ENCODE measurements at places on chromosomes 1 and 21.

DNA sequence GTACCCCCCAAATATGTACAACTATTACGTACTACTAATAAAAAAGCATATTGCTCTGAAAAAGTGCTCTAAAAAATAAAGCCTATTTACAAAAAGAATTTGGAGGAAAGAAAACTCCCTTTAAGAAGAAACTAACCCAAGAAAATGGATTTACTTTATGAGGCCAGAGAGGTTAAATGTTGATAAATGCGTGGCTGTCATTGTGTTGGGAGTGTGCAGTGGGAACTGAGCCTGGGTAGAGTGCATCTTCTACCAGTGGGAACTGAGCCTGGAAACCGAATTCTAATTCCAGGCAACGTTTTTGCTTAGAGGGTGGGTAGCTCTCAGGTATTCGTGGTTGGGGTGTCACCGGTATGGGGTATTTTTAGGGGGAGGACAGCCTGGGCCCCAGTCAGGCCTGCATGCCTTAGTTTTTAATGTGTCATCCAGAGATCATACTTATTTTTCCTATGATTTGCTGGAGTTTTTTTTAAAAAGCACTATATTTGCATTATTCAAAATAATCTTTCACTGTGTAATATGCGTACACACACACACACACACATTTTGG, 24.1 kb upstream of the RNF187 start:
- no peak for DNase-seq

GRCh38 chr1:56917356-56917755, 48.5 kb downstream of the C8B start:
- DNase-seq: no peak

DNA sequence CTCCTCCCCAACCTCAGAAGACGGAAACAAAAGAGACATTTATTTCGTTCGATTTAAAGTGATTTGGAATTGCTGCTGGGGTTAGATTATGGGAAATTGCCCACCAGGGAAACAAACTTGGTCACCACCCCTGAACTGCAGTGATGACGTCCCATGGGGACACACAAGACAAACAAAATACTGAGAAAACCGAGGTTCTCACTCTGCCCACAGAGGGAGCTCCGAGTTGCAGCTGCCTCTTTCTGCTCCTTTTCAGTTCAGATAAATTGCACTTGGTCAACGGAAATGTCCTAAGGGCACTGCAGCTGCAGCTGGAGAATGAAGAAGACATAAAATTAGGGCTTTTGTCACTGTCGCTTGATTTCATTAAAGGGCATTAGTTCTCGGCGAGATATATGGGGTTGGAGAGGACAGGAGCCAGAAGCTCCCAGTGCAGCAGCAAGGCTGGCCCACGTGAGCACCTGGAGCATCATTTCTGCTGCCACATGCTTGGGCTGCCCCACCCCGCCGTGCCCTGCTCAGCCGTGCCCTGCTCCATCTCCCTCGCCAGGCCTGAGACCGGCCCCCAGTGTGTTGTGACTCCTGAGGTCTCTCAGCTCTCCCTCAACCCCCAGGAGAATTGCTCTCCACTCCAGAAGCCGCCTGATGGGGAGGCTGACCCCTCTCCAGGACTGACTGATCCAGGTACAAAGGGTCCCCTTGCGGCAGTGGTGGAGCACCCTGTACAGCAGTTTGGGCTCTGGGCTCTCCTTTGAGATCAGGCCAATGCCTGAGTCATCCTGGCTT, 231.7 kb upstream of the AJAP1 start:
- no peak for DNase-seq

DNA sequence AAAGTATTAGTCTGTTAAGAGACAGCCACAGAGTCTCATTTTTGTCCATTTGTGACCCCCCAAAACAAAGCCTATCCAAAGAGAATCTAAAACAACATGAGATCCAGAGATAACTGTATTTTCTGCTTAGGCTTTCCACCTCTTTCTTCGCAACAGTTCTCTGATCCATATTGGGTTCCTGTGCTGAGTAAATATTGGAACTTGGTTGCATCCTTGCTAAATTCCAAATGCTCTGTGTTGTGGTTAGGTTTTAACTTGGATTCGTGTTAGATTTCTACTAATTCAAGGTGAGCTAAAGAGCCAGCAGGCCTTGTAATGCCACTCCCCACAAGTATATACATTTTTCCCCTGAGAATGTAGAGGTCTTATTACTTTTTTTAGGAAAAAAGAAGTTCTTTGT, 29.2 kb downstream of the FMO1 start:
- DNase-seq: no peak

All from PC-9 (cell line).